NCI-H187 (cell line): ENCODE measurements at places on chromosomes 2 and 18.
A peak's percentile ranks its signal among the peaks of the same experiment; 100 is the strongest.

GRCh38 chr18:63185984-63186383 is 133.6 kb downstream of the BCL2 start:
- DNase-seq = no peak

DNA sequence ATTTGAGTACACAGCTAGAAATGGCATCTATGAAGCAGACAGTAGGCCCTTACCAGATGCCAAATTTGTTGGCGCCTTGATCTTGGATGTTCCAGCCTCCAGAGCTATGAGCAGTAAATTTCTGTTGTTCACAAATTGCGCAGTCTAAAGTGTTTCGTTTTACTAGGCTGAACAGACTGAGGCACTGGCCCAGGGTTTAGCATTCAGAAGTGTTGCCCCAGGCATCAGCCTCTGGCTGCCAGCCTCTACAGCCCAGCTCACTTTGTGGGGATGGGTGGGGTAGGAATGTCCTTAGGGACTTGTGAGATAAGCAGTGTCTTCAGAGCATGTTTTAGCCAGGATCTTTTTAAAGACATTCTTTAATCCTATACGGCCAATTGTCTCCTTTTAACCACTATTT is 51.5 kb upstream of the MGAT5 start:
- DNase-seq = no peak

GRCh38 chr2:122022531-122022930 is 267.1 kb downstream of the TSN start:
- no peak for DNase-seq

DNA sequence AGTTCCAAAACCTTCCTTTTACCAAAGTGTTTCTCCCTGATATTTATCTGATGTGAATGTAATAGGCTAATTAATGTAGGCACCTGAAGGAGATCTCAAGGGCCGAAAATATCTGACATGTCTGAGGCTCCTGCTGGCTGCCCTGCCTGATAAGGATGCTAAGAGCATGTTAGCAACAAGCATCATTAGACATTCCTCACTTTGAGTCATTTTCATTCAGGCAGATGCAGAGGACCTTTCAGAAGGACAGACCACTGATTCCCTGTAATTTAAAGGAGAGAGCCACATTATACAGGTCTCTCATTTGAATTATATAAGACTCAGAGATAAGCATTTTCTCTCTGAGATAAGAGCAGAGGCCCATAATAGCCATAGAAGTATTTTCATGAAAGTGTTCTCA is 222.4 kb upstream of the NCKAP5 start:
- DNase-seq = no peak

DNA sequence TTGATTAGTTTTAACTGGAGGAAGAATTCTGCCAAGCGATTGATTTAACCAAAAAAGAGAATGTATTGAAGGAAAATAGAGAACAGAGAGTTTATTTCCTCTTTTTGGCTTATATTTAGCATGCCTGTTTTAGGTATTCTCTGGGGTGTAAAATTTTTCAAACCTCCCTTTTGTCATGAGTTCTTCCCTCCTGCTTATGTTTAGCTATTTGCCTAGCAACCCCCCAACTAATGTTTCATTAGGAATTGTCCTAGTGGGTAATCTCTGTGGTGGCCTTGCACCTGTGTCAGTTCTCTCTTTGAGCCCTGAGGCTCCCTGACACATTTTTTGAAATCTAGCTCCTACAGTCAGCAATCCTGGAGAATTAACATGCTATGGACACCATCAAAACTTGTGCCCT is 12.5 kb upstream of the REG1B start:
- DNase-seq = no peak

DNA sequence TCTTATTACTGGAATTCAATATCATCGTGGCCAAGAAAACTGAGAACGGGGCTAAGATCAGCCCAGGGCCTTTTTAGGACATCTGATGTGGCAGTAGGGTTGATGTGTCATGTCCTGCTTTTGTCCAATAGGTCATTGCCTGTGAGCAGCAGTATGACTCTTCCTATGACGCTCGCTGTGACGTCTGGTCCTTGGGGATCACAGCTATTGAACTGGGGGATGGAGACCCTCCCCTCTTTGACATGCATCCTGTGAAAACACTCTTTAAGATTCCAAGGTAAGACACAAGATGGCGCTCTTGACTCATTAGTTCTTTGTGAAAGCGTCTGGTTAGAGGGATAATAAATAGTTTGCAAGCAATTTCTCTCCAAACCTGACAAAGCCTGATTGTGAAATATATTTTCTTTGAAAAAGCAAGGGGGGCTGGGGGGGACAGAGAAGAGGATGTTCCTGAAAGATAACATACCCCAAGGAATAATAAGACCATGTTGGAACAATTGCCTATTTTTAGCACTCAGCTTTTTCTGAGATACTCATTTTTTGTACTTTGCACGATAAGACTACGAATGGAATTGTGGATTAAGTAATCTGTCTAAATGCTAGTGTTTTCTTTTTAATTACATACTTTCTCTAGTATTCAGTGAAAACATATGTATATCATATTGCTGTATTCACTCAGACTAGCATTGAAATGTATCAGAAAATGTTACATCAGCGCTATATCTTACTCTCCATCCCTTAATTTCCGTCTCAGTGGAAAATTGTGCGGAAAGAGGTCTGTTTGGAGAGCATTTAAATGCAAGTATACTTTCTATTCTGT is 58.1 kb downstream of the MYO3B start:
- peak; percentile 21 for DNase-seq

GRCh38 chr2:191927319-191927867 is 80.5 kb upstream of the CAVIN2 start:
- no peak for DNase-seq

- DNase-seq = no peak
Measured at GRCh38 chr18:35477974-35478373, 19.8 kb downstream of the INO80C start.

- no peak for DNase-seq
Measured at GRCh38 chr2:240868286-240869108, at the start of gene AGXT. Gene AGXT (plus strand): TSS chr2:240868824. CDS start chr2:240868866, 42 bp downstream.

- no peak for DNase-seq
Measured at GRCh38 chr18:78912336-78912735, 67.3 kb upstream of the SALL3 start.

GRCh38 chr2:237130562-237131421 is 45.1 kb downstream of the COPS8 start:
- DNase-seq = no peak

GRCh38 chr2:219286436-219287115 is 7.4 kb downstream of the DNAJB2 start:
- DNase-seq = no peak

DNA sequence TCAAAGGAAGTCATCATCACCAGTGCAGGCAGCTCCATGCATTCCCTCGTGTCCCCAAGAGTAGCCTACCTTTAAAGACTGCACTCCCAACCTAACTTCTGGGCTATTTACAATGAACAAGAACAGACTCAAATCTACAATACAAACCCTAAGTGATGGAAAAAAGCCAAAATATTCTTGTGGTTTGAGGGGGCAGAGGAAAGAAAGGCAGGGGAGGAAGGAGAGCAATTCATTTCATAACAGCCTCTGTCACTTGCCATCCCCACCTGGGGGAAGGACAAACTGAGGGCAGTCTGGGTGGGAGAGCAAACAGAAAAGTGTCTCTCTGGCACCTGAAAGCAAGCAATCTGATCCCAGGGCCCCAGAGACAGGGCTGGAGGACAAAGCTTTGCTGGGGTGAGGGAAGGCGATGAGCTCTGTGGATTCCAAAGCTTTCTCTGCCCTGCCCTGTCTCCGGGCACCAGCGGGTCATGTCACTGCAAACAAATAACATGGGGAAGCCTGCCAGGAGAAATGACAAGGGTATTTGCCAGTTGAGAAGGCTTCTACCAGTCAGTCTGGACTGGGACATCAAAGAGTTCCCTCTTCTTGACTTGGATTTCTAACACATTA is 528.0 kb upstream of the TNP1 start:
- DNase-seq = no peak

GRCh38 chr18:63528863-63529492 is 13.2 kb upstream of the SERPINB12 start:
- no peak for DNase-seq

DNA sequence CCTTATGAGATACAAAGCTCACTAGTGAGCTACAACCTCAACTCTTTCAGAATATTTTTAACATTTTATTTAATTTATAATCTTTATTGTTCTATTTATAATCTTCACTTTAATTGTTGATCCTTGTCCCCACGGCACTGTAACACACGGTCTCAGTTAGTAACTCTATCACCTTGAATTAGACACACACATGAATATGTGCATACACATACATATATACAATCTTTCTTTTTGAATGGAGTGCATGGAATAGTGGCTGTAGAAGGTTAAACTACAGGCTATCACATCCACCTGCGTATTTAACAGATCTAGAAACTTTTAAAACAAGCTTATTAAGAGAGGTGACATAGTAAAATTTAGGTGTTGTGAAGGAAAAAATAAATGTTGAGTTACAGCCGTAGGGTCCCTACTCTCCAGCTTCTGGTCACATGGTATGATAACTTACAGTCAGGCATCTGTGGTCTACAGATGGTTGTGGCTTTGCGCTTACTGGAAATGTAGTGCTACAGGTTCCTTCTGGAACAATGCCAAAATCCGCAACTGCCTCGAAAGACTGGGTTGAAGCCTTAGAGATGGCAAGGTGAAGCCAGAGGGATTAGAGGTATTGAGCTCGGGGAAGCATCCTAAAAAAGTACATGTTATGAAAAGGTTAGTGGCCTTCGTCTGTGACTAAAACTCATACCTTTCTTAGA is 1324.1 kb upstream of the SLC39A10 start:
- no peak for DNase-seq

DNA sequence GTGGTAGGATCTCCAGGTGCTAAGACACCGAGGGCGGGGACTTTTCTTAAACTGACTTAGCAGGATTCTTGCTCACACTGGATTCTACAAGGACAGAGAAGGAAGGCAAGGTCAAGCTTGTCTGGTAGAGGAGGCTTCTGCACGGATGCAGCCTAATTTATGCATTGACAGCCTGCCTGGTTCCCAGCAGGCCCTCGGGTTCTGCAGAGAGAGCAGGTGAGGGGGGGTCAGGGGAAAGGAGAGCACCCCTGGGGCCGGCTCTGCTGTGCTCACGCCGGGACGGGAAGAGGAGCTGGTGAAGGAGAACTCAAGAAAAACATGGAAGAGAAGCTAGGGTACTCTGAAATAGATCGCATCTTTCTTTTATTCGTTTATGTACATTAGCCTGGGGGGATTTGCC is 46.4 kb downstream of the ADI1 start:
- DNase-seq = no peak

- no peak for DNase-seq
Measured at GRCh38 chr2:180647621-180648020, 332.8 kb upstream of the UBE2E3 start.

DNA sequence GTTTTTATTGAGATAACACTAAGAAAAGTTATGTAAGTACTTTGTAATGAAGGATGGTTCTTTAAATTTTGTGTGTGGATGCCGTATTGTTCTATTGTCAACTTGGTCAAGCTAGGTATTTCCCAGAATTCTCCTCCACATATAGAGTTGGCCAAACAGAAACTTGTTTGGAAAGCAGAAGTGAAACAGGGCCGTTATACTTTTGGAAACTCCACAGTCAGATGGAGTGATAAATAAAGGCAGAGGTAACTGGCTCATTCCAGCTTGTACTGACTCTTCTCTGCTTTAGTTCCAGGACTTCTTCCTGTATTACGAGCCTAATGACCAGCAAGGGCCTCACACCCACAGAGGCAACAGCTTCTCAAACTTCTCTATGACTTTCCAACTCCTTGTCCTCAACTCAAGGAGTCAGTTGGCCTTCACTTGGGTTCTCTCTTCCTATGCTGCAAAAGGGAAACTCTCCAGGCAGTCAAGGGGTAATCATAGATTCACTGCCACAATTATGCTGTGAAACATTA is 16.4 kb upstream of the STARD7 start:
- DNase-seq = no peak

GRCh38 chr2:217294211-217294610 is 434.3 kb upstream of the TNP1 start:
- DNase-seq = no peak

GRCh38 chr18:23231340-23232021 is 96.2 kb downstream of the CABLES1 start:
- DNase-seq = no peak

GRCh38 chr18:72160510-72161445 is 383.4 kb downstream of the CBLN2 start:
- DNase-seq = no peak

DNA sequence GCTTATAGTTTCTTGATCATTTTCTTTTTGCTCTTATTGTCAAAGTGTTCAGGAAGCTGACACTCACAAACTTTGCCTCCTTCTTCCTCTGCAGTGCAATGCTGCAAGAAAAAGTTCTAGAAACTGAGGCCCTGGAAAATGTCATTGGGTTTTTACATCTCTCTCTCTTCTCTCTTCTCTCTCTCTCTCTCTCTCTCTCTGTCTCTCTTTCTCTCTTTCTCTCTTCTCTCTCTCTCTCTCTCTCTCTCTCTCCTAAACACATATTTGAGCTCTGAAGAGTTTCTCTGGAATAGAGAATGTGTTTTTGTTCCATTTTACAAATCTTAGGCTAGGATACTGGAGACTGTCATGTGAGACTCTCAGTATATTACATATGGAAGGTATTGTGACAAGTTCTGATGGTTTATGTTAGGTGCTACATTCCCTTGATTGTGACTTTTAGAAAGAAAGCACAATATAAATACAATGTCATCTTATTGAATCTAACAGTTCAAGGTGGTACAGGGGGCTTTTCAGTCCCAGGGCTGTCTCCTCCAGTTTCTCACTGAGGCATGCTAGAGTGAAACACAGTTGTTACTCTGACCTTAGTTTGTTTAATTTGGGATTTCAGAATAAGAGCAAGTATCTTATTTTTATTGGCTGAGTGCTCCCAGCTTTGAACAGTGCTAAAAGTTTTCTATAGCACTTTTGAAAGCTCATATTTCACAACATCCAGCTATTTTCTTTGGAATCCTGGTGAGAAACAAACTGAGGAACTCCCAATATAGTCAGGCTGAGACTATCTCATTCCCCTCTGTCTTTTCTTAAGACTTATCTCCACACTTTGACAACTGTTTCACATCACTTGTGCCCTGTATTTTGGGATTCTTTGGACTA is 41.4 kb upstream of the EHBP1 start:
- DNase-seq = no peak

DNA sequence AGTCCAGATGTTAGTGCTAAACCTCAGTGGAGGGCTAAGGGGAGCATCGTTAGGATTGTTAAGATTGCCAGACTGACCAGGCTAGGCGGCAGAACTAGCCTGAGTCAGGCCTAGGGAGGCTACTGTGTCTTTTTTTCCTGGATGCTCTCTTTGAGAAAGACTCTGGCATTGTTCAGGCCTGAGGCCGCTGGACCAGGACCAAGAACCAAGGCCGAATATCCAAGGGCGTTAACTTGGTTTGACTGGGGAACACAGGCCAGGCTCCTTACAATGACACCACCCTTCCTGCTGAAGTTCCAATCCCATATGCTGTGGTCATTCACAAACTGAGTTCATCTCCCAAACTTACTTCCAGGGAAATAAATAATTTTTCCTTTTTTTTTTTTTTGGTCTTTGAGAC is 10.6 kb downstream of the HTRA2 start:
- no peak for DNase-seq

- no peak for DNase-seq
Measured at GRCh38 chr2:215236131-215236530, 75.7 kb upstream of the ATIC start.

DNA sequence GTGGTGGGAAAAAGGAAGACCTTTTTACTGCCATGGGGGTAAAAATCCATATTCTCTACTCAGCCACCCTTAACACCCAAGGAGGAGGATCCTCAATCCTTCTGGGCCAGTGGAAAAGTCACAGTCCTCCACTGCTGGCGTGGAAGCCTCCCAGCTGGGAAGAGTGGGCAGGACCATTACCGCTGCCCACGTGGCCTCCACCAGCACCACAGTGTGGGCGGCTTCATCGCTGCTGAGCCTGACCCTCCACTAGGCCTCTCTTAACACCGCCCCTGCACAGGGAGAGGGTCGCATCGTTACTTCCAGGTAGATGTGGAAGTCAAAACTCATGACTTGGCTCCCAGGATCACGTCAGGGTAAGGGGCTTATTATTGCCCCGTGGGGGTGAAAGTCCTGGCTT is 656.5 kb downstream of the SUCLG1 start:
- no peak for DNase-seq
